Aortic smooth muscle cell (primary cell): ENCODE measurements at places on chromosomes 16 and 17. TPM values are rescaled to one million over a fixed set of nuclear protein-coding genes. Genes with fewer than 3 reads are reported as not detected.

Gene FAM171A2
- 0.79 and 0.81 TPM in 2 replicates for total RNA-seq

Gene TP53TG3B
- total RNA-seq: not detected in 2 replicates

Gene HOXB13
- not detected in 2 replicates for total RNA-seq

Gene PLCG2
- 0.12 and 0.40 TPM in 2 replicates for total RNA-seq

Gene HS3ST3B1
- total RNA-seq: 0.40 and 2.0 TPM in 2 replicates
